Activated CD4-positive, alpha-beta T cell treated with anti-CD3 and anti-CD28 coated beads, Interleukin-2, amount 50 U/mL, for 24 hours (primary cell): ENCODE measurements at places on chromosomes 5 and 9.

GRCh38 chr5:150583541-150584225, 56.8 kb upstream of the SYNPO start:
- no peak for DNase-seq

GRCh38 chr5:87570366-87570765, 157.6 kb upstream of the CCNH start:
- DNase-seq, result no peak

- DNase-seq, result no peak
Measured at GRCh38 chr9:90698871-90699440, 56.3 kb upstream of the DIRAS2 start.

DNA sequence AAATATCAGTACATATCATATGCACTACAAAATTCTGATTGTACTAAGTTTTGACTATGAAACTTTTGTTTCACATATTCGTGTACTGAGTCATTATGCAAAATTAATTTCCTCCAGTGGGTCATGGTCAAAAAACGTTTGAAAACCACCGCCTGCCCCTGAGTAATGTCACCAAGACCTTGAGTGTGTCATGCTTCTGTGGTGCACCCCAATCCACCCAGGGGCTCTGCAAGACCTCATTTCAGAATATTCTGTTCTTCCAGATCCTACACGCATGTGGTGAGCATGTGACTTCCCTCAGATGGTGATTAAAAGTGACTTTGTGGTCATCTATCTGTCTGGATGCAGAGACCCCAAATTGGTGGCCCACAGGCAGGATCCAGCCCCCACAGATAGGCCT, 31.0 kb downstream of the ABLIM3 start:
- DNase-seq, result no peak

DNA sequence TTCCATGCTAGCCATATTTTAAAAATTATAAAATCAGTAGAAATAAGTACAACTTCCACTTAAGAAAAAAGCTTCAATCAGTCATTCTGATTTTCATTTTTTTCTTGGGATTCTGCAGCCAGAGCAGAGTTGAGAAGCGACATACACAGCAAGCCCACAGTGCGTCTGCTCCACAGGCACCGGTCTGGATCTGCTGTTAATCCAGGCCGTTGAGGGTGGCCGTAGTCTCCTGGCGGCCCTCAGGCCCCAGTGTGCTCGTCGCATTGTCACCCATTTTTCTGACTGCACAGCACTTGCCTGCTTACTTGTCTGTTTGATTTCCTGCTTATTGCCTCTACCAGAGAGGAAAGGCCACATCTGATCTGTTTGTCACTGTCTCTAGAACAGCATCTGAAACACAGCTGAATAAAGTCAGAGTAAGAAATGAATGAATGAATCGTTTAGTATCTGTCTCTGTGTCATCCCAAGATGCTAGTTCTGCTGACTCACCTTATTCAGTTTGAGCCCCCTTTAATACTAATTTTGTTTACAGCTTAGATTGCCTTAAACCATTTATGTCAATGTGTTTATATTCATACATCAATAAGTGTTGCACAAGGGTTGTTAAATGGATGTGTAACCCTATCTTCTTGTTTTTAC, 11.6 kb upstream of the ASPN start:
- DNase-seq, result no peak

DNA sequence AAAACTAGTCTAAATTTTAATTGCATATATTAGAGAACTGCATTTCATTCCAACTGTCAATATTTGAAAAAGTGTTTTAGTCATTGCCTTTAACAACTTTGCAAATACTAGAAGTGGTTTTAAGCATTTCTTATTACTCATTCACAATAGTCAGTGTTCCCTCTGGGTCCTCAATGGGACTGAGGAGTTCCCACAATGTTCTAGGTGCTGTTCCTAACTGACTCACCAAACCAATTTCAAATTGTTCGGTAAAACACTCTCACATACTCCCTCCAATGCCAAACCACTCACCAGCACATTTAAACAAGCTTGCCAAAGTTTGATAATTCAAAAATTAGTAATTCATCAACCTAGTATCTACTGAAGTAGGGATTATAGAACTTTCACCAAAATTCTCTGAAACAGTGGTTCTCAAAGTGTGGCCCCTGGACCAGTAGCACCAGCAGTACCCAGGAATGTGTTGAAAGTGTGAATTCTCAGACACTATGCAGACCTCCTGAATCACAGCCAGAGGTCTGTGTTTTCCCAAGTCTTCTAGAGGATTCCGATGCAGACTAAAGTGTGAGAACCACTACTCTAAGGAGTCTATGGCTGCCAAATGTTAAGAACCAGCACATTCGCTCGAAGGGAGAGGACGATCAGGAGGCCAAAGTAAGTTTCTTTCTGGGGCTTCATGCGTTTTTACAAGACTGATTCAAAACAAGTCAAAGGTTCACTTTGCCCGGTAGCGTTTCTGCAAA, 72.8 kb downstream of the APBA1 start:
- no peak for DNase-seq

DNA sequence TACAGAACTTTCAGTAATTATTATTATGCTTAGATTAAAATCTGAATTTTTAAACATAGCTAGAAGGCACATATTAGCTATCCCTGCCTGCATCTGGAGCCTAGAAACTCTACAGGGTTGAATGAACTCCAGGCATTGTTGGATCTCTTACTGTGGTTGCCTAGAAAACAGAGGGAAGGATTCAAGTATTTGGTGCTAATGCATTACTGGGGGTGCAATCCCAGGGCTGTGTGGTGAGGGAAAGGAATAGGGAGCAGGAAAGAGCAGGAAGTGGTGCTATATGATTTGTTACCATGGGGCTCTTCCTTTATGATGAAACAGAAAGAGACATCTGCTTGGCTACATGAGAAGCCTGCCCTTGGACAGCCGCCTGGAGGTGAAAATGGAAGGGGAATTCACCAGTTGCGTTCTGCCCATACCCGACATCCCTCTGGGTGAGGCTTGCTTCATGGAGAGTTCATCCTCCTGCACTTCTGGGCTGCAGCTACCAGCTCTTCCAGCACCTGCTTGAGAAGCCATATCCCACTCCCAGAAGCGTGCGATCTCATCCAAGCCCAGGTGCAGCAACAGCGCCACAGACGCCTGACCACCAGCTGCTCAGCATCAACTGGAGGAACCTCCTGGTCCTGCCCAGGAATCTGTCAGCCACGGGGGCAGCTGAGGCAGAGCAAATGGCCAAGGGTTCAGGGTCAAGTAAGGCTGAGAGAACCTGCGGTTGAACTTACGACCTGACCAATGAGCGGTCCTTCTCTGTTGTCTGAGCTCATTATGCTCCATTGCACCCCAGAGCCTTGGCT, 362.8 kb downstream of the SEMA5A start:
- DNase-seq, result no peak

- no peak for DNase-seq
Measured at GRCh38 chr9:8254541-8254940, 455.0 kb upstream of the DMAC1 start.

GRCh38 chr9:7185612-7186011, 427.8 kb downstream of the KDM4C start:
- no peak for DNase-seq

GRCh38 chr5:37918424-37918823, 78.6 kb upstream of the GDNF start:
- no peak for DNase-seq

GRCh38 chr5:83567741-83568140, 96.2 kb downstream of the VCAN start:
- no peak for DNase-seq

- no peak for DNase-seq
Measured at GRCh38 chr9:70060883-70061507, 17.3 kb downstream of the MAMDC2 start.

DNA sequence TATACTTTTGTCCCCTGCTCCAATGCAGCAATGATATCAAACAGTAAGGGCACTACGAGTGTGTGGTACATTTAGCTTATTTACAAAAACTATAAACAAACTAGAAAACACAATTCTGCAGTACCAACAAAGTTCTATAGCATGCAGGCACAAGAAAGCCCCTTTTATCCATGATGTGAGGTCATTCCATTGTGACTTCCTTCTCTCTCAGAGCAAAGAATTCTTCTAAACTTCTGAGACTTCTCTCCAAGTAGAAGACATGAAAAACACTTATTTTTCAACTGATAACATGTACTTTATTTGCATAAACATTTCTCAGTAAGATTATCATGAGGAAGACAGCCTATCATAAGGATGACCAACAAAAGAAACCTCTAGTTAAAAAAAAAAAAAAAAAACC, 569.8 kb downstream of the TLE1 start:
- DNase-seq, result no peak

GRCh38 chr5:151082282-151082902, 1.6 kb upstream of the TNIP1 start:
- DNase-seq, result no peak

DNA sequence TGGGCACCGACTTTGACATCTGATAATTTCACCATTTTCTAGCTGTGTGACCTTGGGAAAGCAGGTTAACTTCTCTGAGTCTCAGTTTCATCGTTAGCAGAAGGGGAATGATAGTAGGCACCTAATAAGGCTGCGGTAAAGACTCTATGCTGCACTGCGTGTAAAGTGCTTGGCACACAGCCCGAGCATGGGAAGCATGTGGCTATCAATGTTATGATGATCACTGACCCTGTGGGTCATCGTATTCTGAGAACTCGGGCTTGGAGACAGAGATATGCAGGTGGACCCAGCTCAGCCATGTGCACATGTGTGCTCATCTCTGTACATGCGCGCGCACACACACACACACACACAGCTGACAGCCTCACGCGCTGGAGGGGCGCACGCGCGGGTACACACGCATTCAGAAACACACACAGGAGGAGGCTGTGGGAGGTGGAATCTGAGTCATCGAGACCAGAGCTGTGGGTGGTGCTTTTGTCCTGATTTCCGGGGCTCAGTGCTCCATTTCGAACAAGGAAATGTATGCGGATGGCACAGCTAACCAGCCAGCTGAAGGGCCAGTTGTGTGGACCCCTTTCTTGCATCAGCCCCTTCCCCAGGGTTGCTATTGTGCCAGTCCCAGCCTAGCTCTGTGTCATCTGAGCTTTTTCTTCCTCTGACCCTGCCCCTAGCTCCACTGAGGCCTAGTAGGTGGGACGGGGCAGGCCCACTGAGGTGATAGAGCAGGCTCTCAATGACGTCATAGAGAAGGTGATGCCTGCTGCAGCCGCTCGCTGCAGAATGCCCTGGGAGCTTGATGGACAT, 11.1 kb upstream of the ARAP3 start:
- DNase-seq, result peak; percentile 64

DNA sequence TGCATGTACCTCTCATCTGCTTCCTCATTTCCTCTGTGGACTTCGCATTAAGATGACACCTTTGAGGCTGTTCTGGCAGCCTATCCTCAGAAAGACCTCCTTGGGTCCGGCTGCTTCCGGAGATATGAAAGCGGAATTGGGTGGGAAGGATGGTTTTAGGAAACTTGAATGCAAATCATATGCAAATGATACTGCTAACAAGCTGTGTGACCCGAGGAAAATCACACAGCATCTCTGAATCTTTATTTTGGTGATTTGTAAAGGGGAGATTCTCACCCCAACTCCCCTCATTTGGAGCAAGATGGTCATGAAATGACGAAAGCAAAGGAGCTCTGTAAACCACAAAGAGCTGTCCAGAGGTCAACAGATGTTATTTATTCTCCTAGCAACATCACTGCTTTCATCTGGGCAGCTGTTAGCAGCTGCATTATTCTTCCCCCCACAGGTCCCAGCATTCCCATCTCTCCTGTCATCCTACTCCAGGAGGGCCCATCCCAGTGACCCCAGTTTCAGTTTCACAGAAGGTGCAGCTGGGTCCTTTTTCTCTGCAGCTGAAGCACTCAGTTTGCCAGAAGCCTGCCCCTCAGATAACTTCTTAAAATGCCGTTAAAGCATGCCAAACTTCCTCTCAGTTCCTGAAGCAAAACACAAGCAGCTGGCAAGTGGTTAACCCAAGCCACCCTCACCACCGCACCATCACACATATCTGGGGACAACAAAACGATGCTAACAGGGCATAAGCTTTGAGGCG, 269.5 kb downstream of the SEC61B start:
- no peak for DNase-seq

DNA sequence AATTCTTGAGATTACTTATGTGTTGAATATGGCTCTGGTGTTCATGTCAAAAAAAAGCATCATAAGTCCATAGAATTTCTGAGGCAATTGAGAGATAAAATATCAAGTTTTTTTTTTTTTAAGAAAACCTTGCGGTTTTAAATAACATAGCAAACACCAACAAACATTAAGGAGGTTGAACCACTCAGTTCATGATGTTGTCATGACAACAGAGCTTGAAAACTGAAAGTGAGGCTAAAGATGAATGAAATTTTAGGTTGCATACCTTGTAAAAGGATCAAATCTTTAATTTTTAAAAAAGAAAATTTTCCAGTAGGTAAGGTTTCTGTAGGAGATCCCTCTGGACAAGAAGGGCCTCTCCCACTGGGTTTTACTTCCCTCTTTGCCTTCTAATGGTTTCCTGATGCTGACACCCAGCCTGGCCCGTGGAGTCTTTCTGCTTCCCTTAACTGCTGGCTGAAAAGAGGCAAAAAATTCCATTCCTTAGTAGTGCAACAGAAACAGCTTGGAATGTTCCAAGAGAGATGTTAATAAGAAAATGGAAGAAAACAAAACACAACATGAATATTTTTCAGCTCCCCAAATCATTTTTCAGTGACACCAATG, 60.0 kb upstream of the FER start:
- no peak for DNase-seq

DNA sequence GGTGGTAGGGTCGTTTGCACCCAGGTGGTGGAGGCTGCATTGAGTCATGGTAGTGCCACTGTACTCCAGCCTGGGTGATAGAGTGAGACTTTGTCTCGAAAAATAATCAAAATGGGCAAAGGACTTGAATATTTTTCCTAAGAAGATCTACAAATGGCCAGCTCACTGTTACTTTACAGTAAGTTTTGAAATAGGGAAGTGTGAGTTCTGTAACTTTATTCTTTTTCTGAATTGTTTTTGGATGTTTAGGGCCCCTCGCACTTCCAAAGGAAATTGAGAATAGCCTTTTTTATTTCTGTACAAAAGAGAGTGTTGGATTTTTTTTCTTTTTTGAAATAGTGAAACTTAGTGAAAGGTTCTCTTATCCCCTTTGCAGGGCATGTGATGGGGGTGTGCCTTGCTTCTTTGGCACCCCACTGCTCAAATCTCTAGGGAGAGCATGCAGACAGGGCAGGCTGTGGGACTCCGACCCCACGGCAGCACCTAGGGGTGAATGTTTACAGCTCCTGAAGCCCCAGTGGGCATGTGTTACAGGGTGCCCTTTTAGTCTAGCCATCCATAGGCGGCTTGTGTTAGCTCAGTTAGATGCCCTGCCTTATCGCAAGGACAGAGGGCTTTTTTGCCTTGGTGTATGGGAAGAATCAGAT, 33.3 kb downstream of the GPBP1 start:
- no peak for DNase-seq

GRCh38 chr5:34523387-34523726, 132.8 kb upstream of the RAI14 start:
- no peak for DNase-seq

GRCh38 chr9:71036501-71036900, 84.9 kb downstream of the TRPM3 start:
- DNase-seq, result no peak

DNA sequence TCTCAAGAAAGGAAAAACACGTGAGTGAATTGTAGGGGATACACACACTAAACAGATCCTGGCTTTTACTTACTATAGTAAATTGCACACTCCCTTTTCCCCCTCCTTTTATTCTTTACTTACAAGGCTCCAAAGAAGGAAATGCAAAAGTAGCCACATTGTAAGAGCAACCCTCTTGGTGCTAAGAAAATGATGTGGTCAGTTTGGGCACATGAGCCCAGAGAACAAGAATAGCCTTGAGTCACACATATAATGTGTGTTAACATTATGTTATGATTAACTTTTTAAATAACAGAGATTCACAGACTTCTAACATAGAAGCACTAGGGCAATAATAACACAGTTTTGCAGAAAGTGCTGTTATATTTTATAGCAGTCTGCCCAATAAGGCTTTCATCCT, 48.5 kb downstream of the PCSK5 start:
- no peak for DNase-seq
